GM23338 (cell line): ENCODE measurements at places on chromosomes 3 and 15. TPM values are rescaled to one million over a fixed set of nuclear protein-coding genes. Genes with fewer than 3 reads are reported as not detected.
A peak's percentile ranks its signal among the peaks of the same experiment; 100 is the strongest.

Gene RHOV
- 2.9 and 4.7 TPM in 2 replicates for total RNA-seq

Gene NAA50
- total RNA-seq: 219 and 260 TPM in 2 replicates

Gene LDHAL6B
- not detected in 2 replicates for total RNA-seq

Gene CD200R1
- total RNA-seq: 0.12 and 0.28 TPM in 2 replicates

Gene ANKRD34C
- total RNA-seq: not detected in 2 replicates

- no peaks in the 10 kb centered on the region for H3K27me3 ChIP-seq
- H3K4me3 ChIP-seq: no peak overlapping the region
- peak overlapping the region; percentile 47 for H3K27ac ChIP-seq
Observed at GRCh38 chr3:179676081-179676480, 23.2 kb downstream of the USP13 start.

GRCh38 chr15:84811828-84812227 is 5.3 kb upstream of the ALPK3 start:
- peaks cover 5% of the 10 kb centered on the region; the same call in 1 of the 2 replicates for H3K27me3 ChIP-seq
- no peak overlapping the region for H3K27ac ChIP-seq
- H3K4me3 ChIP-seq: no peak overlapping the region

DNA sequence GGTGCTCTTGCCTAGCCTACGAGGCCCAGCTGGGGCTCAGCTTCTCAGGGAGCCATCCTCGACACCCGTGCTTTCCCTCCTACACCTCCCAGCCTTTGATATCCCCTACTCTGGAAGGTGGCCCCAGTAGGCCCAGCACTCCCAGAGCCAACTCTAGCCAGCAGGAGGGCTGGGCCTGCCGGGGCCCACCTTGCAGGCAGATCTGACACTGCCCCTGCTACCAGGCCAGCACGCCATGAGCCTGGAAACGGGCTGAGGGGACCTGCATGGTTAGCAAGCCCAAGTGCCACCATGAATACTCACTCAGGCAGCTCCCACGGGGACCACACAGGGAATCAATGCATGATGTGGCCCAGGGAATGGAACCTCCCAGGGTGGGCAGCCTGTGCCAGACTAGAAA is 123.7 kb downstream of the SMAD6 start:
- H3K27me3 ChIP-seq: no peaks in the 10 kb centered on the region
- no peak for DNase-seq
- no peak overlapping the region for H3K4me3 ChIP-seq

- no peaks in the 10 kb centered on the region for H3K36me3 ChIP-seq
- no peak overlapping the region for H3K27ac ChIP-seq
- no peak overlapping the region for H3K4me3 ChIP-seq
Observed at GRCh38 chr15:26213427-26213826, 350.3 kb upstream of the ATP10A start.

GRCh38 chr15:75176396-75176761 is 25.3 kb upstream of the C15orf39 start:
- DNase-seq: no peak
- H3K27me3 ChIP-seq: peaks cover 14% of the 10 kb centered on the region
- no peaks in the 10 kb centered on the region for H3K36me3 ChIP-seq
- no peak overlapping the region for H3K4me3 ChIP-seq
- peaks cover 31% of the 10 kb centered on the region for H3K4me1 ChIP-seq
- H3K27ac ChIP-seq: no peak overlapping the region

GRCh38 chr3:191959876-191960413 is 499.0 kb downstream of the PYDC2 start:
- DNase-seq: peak; percentile 2
- H3K4me1 ChIP-seq: peaks cover 30% of the 10 kb centered on the region
- H3K36me3 ChIP-seq: no peaks in the 10 kb centered on the region

DNA sequence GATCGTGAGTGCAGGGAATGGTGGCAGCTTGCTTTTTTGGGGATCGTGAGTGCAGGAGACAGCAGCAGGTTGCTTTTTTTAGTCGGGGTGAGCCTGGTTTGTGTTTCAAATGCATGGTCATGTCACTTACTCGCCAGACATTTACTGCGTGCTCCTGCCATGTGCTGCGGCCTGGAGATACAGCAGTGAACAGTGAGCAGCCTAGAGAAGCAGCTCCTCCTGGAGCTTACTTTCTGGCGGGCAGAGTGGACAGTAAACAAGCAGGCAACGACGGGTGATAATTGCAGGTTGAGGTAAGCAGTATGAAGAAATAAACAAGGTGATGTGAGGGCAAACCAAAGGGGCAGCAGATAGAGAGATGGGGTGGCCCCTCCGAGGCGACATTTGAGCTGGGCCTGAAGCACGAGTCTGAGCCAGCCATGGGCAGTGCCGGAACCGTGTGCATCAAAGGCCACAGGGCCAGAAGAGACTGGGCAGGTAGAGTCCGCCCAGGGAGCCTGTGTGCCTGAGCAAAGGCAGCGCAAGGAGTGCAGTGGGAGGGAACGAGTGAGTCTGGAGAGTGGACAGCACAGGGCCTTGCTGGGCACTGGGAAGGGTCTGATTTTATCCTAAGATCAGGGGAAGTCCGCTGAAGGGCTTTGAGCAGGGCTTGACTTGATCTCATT is 57.3 kb upstream of the RASA2 start:
- H3K36me3 ChIP-seq: no peaks in the 10 kb centered on the region
- peak overlapping the region; percentile 30; the same call in 1 of the 2 replicates for H3K4me3 ChIP-seq
- no peaks in the 10 kb centered on the region for H3K27me3 ChIP-seq
- no peak for DNase-seq
- peaks cover 13% of the 10 kb centered on the region for H3K4me1 ChIP-seq
- H3K27ac ChIP-seq: no peak overlapping the region; the same call in 1 of the 2 replicates

GRCh38 chr3:42269647-42270046 is 3.7 kb upstream of the CCK start:
- no peak for DNase-seq
- peaks cover 13% of the 10 kb centered on the region for H3K27me3 ChIP-seq
- no peak overlapping the region for H3K4me3 ChIP-seq
- no peaks in the 10 kb centered on the region for H3K36me3 ChIP-seq

DNA sequence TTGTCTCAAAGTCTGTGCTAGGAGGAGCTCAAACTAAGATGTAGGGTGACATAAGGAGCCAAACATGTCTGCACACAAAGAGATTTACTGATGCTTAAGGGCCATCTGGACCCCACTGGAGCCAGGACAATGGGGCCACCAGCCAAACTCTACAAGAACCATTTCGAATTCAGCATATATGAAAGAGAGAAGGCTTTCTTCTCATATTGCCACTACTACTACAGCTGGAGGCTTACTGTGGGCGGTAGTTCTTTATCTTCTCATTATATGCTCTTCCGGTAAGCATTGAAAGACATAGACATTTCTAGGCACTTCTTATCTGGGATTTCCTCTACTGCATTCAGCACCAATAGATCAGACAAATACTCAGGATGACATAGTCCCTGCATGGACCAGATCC is 404.4 kb upstream of the PROK2 start:
- H3K4me1 ChIP-seq: no peaks in the 10 kb centered on the region
- no peak overlapping the region for H3K4me3 ChIP-seq
- no peak overlapping the region for H3K27ac ChIP-seq
- no peaks in the 10 kb centered on the region for H3K36me3 ChIP-seq
- no peak for DNase-seq

- H3K27me3 ChIP-seq: no peaks in the 10 kb centered on the region
- no peak overlapping the region for H3K4me3 ChIP-seq
- no peaks in the 10 kb centered on the region for H3K36me3 ChIP-seq
- peaks cover 17% of the 10 kb centered on the region for H3K4me1 ChIP-seq
Observed at GRCh38 chr15:56351353-56351752, 13.9 kb upstream of the TEX9 start.

GRCh38 chr15:36797128-36797527 is 217.7 kb downstream of the CDIN1 start:
- H3K27me3 ChIP-seq: no peaks in the 10 kb centered on the region
- DNase-seq: no peak
- H3K27ac ChIP-seq: no peak overlapping the region
- H3K36me3 ChIP-seq: no peaks in the 10 kb centered on the region
- H3K4me3 ChIP-seq: no peak overlapping the region
